ENCODE measurements at places on chromosomes 5 and 9. TPM values are rescaled to one million over a fixed set of nuclear protein-coding genes. Genes with fewer than 3 reads are reported as not detected.
A peak's percentile ranks its signal among the peaks of the same experiment; 100 is the strongest.

- H3K4me3 ChIP-seq = no peak overlapping the region
- no peak overlapping the region for H3K27ac ChIP-seq
- no peaks in the 10 kb centered on the region for H3K36me3 ChIP-seq
- H3K27me3 ChIP-seq = no peaks in the 10 kb centered on the region
These were observed 797.2 kb downstream of the EFNA5 start for GRCh38 chr5:106873568-106873967.

DNA sequence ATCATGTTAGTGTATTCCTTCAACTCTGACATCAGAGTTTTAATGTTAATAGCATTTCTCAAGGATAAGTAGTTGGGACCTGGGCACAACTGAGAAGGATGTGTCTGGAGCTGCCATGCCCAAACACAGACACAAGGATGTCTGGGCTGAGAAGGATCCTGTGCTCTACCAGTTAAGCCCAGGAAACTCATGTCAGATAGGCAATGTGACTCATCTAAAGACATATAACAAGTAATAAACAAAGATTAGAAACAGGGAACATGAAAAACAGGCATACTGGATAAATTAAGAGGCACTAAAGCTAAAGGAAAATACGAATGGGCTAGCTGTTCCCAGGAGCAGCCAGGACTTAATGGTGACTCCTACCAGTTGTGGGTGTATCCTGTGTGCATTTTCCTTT, 9.1 kb upstream of the EGFLAM start:
- H3K36me3 ChIP-seq = no peaks in the 10 kb centered on the region
- peaks cover 5% of the 10 kb centered on the region for H3K27me3 ChIP-seq
- DNase-seq = peak; percentile 17
- H3K27ac ChIP-seq = peak overlapping the region; percentile 71
- no peaks in the 10 kb centered on the region for H3K4me1 ChIP-seq
- H3K4me3 ChIP-seq = no peak overlapping the region

The FAXDC2 gene
- 29.3 TPM for total RNA-seq

The PHF24 gene
- 0.08 TPM for total RNA-seq

All from hepatocyte (in vitro differentiated cells).